Stimulated activated CD8-positive, alpha-beta memory T cell treated with anti-CD3 and anti-CD28 coated beads, Interleukin-4, amount 100 ng/mL, for 48 hours (primary cell): ENCODE measurements at places on chromosomes 11 and 22.

- no peak for DNase-seq
Observed at GRCh38 chr22:22714600-22715335, 70.4 kb downstream of the GGTLC2 start.

DNA sequence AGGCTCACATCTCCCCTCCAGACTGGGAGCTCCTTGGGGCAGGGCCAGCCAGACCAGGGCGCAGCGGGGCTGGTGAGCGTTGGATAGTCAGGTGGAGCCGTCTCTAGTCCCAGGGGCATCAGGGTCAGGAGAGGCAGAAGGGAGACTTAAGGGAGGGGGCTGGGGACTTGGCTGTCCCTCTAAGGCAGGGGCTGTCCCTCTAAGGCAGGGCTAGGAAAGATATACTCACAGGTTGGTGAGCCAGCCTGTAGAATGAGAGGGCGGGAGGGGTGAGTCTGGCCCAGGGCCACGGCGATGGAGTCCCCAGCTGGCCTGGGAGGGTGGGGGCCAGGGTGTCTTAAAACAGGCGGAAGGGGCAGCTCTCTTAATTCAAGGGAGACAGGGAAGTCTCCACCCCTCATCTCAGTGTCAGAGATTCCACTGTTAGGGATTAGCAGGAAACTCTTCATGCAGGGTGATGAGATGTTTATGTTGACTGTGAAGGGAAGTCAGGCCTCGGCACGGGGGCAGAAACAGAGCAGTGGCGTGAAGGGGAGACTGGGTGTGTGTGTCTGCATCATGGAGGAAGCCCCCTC is 11.3 kb downstream of the P2RY2 start:
- DNase-seq, result no peak

DNA sequence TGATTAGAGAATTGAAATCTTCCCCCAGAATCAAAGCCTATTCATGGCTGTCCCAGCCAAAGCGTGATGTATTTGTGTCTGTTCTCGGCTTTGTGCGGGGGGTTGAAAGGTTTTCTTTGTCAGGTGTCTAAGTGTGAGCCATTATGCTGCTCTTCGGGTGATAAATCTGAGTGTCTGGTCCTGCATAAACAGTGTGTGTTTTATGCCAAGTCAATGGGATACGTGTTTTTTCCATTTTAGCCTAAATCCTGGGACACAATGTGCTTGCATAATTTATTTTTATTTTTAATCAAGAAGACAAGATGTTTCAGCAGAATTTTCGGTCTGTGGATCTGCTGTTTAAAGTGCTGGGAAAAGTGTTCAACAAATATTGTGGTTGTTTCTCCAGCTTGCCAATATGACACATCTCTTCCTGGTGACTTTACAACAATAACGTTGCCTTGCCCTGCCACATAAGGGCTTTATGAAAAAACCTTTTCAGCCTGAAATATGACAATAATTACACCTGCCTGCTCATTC is 267.8 kb downstream of the TBC1D22A start:
- DNase-seq, result no peak

DNA sequence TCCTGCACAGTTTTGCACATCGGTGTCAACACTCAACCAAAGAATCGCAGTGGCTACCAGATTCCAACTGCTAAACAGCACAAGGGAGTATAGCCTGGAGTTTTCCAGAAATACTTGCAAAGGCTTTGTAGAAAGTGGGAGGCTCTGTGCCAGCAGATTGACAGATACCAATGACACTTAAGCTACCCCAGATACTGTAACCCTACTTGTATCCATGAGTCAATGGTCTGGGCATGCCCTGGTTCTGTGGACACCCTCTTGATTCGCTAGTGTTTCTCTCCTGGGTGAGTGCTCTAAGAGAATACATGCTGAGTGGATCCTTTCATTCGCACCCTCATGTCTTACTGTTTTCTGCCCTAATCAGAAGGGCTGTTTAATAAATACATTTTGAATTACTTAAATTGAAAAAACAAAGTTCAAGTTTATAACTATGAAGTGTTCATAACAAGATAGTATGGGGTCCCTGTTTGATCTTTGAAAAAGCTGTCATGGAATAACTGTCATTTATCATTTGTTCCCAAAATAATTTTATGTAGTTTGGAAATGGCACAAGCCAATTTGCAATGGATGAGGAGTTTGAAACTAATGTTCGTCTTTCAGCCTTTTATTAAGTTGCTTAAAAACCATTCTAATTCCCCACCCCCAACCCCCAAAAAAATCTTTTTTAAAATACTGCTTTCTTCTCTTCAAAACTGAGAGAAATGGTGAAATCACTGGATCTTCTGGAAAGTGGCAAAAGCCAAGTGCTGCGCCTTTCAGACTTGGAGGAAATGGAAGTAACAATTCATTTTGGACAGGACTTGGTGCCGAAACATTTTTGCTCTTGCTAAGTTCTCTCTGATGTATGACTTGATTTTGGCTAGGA is 600.5 kb upstream of the TENM4 start:
- no peak for DNase-seq

DNA sequence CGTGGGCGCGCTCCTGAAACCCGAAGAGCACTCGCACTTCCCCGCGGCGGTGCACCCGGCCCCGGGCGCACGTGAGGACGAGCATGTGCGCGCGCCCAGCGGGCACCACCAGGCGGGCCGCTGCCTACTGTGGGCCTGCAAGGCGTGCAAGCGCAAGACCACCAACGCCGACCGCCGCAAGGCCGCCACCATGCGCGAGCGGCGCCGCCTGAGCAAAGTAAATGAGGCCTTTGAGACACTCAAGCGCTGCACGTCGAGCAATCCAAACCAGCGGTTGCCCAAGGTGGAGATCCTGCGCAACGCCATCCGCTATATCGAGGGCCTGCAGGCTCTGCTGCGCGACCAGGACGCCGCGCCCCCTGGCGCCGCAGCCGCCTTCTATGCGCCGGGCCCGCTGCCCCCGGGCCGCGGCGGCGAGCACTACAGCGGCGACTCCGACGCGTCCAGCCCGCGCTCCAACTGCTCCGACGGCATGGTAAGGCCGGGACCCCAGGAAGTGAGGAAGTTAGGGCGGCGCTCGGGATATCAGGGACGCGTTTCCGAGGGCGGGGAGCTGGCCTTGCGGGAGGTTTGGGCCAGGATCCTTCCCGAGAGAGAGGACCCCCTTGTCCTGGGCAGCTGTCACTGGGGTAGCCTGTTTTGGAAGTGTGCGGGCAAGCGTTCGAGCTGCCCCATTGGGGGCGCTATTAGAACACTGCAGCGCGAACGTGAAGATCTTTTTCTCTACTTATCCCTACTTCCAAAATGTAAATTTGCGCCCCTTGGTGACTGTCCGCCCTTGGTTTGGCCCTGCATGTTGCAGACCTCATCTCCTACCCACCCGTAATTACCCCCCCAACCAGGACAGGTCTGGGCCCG is 796 bp downstream of the MYOD1 start:
- no peak for DNase-seq

- no peak for DNase-seq
Observed at GRCh38 chr11:108975026-108975425, 310.2 kb downstream of the DDX10 start.

GRCh38 chr11:8356216-8356615 is 92.5 kb upstream of the LMO1 start:
- no peak for DNase-seq

DNA sequence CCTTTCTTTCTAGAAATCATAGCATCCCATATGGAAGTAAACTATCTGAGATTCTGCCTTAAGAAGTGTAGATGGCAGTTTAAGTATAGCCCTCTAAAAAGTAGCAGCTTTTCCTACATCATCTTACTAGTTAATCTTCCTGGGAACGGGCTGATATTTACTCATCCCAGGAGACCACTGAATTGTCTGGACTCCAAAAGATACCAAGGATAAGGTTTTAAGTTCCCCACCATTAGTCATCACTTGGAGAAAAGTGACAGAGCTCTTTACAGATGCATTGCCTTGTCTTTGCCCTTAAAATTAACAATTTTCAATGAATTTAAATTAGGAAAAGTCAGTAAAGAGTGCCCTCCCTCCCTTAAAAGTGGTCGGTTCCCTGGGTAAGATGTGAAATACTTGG is 129.5 kb downstream of the MAML2 start:
- DNase-seq, result no peak
